ENCODE measurements at places on chromosomes 11 and 22.

DNA sequence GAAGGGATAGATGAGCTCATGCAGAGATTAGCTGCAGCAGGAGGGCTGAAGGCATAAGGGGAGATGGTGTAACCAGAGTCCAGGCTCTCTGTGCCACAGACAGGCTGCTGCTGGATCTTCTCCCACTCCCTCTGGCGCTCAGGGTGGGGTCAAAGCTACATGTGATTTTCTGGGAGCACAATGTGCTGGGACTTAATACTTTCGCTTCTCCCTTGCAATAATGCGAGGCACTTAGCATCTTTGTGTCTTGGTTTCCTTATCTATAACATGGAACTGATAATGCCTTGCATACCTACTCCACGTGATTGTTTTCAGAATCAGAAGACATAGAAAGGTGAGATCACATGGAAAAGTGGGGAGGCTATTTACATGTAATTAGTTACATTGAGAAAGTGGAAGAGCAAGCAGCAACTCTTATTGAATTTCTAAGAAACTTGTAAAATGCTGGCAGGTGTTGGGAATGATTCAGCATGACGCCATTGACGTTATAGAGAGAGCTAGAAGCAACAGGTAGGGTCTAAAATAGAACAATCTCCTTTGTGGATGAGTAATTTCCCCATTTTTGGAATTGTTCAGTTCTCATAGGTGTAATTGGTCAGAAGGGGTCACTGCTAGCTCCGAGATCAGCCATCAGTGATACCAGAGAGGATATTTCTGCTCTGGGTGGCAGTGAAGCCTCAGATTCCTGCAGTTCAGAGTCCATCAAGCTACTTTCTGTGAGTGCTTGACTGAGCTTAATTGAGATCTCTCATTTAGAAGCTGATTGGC is 8.2 kb upstream of the OR9I1 start:
- no peak for DNase-seq

DNA sequence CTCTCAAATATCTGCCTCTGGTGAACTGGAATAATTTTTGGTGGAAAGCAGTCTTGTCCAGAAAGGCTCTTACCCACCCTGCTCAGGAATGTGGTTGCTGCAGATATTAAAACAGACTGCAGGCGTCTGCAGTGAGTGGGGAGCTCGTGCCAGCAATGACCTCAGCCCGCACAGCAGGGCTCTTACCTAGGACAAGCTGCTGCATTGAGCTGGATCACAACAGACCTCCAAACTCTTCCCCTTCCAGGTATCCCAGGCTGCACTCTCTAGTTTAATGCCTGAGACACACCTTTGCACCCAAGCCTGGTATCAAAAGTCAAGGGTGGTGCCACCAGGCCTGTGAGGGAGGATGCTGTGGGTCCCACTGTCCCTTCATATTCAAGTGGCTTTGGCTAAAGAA is 69.7 kb upstream of the CDON start:
- DNase-seq = no peak

DNA sequence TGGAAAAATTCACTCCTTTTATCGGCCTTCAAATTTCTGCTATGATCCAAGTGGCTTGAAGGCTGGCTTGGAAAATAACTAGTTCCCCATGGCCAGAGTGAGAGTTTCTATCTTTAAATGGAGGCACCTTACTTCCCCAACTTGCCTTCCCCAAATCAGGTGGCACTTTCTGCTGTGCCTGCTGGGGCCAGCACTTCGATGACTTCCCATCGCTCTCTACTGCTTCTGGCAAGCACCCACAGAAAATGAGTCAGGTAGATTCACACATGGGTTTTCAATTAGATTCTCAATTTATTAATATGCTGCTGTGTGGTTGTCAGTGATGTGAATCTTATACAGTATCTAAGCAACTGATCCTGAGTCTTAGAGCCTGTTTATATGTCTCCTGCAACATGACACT is 398.8 kb upstream of the RAG2 start:
- DNase-seq = no peak

DNA sequence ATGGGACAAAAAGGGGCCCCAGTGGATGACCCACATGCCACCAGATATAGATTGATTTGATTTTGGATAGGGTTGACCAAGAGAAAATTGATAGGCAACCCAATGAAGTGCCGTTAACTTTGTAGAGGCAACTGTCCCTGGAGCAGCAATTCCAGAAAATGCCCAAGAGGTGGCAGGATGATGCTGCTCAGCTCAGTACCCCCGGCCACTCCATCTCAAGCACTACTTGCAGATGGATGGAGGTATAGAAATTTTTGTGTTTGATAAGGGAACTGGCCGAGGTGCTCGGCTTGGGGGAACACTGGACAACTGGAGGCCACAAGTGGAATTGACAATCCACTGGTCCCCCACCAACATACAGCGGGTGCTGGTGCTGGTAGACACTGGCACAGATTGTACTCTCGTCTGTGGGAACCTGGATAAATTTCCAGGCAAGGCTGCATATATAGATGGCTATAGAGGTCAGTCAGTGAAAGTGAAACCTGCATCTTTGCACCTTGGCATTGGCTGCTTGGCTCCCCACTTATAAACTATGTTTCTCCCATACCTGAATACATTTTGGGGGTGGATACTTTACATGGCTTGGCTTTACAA is 86.3 kb downstream of the CCDC83 start:
- no peak for DNase-seq

- no peak for DNase-seq
Observed at GRCh38 chr11:123622576-123622975, 31.8 kb downstream of the SCN3B start.

DNA sequence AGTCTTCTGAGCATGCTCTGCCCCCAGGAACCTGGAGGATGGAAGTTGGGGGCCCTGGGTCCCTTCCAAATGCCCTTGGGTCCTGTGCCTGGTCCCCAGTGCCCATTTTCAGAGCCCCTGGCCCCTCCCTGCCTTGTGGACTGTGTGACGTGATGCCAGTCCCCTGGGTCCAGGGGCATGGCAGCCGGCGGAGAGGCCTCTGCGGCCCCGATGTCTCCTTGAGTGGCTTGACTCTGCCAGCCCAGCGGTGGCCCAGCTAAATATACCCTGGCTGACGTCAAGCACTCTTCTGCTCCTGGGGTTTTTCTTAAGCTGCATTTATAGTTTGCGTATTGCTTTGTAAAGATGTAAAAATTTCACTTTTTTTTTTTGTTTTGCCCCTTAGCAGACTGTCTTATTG is 35.2 kb upstream of the PARVG start:
- no peak for DNase-seq

DNA sequence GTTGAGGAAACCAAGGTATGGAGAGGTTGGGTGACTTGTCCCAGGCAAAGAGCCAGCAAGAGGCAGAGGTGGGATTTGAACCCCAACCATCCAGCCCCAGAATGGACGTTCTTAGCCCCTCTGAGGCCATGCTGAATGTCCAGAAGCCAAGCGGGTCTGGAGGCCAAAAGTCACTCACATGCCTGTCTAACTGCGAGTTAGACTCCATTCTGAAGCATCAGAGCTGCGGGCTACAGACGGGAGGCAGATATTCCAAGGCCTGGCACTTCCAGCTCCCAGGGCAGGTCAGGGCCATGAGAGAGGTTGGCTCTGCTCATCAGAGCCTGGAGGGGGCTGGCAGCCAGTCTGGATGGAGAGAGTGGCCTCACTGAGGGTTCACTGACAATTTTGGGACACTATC is 616.5 kb downstream of the BRD1 start:
- no peak for DNase-seq

DNA sequence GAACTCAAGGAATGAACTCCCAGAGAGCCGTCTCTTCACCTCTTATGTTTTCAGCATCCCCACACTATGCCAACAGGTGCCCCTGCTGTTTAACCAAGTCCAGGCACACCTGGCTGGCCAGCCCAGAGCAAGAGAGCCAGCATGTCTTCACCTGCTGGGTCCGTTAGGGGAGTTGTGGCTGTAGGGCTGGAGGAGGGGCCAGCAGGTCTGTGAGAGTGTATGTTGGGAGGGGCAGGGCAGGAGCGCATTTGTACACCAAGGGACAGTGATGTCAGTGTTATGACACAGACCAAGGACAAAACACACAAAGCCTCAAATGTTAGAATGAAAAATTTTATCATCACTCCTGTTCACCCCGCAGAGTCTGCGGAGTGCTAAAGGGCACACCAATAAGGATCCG is 5.8 kb downstream of the PATZ1 start:
- no peak for DNase-seq

GRCh38 chr11:9760193-9760575 is 96.3 kb downstream of the SWAP70 start:
- DNase-seq = no peak

GRCh38 chr22:44546686-44547310 is 48.8 kb upstream of the RTL6 start:
- DNase-seq = no peak

GRCh38 chr11:12518606-12519385 is 141.4 kb downstream of the PARVA start:
- no peak for DNase-seq

GRCh38 chr22:21894799-21895198 is 27.4 kb upstream of the MAPK1 start:
- DNase-seq = no peak

DNA sequence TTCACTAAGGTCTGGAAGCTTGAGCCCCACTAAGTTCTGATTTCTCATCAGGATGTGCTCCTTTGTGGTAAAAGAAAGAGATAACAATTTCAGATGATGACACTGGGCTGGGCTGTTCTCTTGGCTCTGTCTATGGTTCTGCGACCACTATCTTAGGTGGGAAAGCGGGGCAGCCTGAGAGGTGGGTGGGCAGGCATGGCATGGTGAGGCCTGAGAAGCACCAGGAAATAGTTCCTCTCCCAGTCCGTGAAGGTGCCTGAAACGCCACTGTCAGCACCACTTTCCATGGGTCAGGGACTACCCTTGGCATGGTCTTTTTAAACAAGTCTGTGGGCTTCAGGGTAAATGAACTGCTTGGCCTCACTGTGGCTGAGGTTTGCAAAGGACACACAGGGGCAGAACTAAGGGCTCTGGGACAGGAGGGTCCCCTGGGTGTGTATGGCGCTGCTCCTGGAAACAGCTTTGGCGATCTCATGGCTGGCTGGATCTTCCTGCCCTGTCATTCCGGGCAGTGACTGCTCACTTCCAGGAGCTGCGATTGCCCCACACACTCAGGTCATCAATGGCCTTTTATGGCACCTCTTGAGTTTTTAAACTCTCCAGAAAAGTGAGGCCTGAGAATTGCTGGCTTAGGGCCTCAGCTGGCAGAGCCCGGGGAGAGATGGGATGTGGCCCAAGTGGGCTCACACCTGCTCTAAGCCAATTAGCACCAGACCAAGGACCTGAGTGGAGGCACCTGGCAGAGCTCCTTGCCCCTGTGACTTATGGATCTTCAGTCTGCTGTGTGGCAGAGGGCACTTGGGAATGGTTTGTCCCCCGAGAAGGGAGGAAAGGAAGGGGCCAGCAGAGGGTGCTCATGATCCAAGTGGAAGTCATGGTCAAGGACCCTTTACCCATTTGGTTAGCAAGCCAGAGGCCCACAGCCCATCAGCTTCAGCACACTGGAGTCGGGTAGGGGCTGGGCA is 55.6 kb upstream of the LYVE1 start:
- no peak for DNase-seq

DNA sequence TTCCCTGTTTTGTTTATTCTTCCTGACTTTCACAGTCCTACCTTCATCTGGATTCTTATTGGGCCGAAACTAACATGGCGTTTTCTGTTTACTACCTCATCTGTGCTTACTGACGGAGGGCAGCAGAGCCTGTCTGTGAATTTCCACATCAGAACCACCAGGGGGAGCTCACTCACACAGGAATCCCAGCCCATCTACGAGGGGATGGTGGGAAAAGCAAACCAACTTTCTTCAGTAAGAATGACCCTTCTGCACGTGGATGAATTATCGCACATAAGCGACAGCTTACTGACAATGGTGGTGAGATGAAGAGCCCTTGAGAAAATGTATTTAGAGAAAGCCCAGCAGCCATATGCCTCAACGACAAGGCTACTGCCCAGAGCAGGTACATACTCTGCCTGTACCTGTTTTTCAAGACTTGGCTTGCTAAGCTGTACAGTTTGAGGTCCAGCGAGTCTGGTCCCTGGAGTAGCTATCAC is 42.5 kb downstream of the LARGE2 start:
- DNase-seq = peak; percentile 65

- no peak for DNase-seq
Observed at GRCh38 chr11:128437136-128437535, 150.2 kb downstream of the ETS1 start.

DNA sequence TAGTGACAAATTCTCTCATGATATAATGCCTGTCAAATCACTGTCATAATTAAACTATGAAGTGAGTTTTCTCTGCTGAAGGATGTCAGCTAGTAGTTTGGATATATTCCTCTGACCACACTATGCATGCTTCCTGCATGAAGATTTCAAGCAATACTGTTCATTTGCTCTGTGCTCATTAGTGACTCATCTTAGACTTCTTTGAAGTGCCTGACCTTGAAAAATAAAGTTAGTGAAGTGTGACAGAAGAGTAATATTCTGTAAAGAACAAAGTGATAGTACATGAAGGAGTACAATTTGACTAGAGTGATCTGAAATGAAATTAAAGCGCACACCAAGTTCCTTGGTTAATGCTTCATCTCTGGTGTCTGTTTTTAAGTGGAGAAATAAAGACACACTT is 629.5 kb upstream of the ANO3 start:
- no peak for DNase-seq

DNA sequence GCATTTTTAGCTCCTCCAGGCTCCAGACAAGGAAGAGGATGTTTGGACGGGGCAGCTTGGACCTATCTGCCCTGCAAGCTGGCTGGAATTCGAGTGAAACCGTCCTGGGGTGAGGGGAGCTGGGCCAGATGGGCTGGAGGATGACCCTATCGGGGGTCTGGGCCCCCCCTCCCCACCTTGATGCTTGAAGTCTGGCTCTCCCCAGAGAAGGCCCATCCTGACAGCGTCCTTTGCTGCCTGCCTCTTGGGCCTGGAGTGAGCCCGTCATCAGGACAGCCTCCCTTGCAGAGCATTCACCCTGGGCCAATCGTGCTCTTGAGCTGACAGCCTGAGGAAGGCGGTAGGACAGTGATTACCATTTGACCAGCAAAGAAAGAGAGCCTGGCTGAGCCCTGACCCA is 5.3 kb upstream of the PDGFB start:
- no peak for DNase-seq

GRCh38 chr11:60428517-60428916 is 855 bp upstream of the MS4A5 start:
- no peak for DNase-seq

DNA sequence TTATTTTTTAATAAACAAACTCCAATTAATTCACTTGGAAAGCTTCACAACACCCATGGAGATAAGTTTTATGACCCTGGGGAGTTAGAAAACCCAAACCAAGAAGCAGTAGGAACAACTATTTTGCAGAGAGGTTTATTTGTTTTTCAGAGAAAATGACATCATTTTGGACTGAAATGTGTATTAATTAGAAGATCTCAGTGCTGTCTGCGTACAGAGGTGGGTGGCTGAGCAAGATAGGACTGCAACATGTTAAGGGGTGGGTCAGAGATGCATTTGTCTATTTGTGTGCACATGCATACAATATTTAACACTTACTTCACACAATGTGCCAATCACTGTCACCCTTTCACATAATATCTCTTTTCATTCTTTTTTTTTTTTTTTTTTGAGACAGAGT is 1.1 kb downstream of the SCGB1A1 start:
- DNase-seq = no peak

DNA sequence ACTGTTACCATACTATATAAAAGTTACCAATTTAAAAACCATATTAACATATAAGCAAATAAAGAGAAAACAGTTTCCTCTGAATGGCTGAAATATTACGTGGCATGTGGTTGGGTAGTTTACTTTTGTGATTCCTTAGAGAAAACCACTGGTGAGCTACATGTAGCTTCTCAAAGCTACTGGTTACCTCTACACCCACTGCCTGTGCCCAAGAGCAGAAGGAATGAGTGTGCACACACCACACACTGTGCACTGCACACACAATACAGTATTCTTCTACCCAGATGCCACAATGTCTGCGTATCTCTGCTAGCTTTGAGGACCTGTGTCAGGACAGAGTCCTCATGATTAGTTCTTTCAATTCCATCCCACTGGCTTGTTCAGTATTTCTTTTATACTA is 25.5 kb upstream of the YPEL1 start:
- DNase-seq = no peak
